ENCODE measurements at places on chromosomes 6 and 20. TPM values are rescaled to one million over a fixed set of nuclear protein-coding genes. Genes with fewer than 3 reads are reported as not detected.

DNA sequence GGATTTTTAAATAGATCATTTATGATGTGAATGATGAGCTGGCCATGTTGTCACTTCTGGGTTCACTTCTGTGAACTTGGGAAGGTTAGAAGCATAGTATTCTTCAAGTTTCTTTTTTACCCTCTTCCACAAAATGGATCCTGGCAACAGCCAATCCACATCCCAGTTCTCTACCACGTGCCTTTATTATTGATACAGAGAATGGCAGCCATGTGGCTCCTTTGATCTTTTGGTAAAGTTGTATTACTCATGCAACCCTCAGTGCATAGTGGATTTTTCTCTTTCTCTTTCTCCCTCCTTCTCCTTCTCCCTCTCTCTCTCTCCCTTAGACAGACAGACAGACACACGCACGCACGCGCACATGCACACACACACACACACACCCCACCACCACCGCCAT is 50.0 kb downstream of the SYNDIG1 start:
- H3K4me3 ChIP-seq, result no peak overlapping the region
- DNase-seq, result peak; percentile 32
- H3K36me3 ChIP-seq, result no peaks in the 10 kb centered on the region

DNA sequence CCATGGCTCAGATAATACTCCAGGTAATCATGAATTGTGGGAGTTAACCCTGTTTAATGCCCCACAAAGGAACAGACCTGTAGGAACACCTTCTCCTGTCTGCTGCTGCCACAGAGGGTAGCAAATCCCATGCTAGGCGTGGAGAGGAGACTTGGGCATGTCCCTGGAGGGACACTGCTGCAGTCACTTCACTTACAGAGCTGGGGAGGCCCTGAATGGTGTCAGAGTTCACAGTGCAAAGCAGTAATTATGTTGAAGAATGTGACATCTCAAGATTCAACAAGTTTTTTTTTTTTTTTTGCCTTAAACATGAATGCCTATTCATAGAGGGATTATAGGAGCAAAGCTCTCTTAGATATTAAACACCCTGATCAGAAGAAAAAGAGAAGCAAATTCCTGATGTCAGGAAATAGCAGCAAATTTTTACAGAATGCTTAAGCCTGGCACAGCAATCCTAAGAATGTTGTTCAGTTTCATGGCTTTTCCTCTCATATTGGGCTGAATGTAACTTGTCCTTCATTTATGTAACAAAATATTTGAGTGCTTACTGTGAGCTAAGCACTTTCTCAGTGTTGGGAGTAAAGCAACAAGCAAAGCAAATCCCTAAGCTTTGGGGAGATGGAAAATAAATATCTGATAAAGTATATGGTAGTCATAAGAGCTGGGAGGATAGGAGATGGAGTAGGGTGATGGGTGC is 45.0 kb downstream of the CARMIL1 start:
- H3K4me1 ChIP-seq, result peaks cover 15% of the 10 kb centered on the region
- no peaks in the 10 kb centered on the region for H3K27me3 ChIP-seq
- no peak overlapping the region for H3K27ac ChIP-seq
- H3K4me3 ChIP-seq, result no peak overlapping the region

Gene BPIFB1
- not detected for total RNA-seq

GRCh38 chr6:170087941-170088581 is 202.8 kb downstream of the DLL1 start:
- no peaks in the 10 kb centered on the region for H3K27me3 ChIP-seq
- no peaks in the 10 kb centered on the region for H3K36me3 ChIP-seq
- no peak overlapping the region for H3K4me3 ChIP-seq
- H3K27ac ChIP-seq, result no peak overlapping the region

Gene PRKN
- 4.9 TPM for total RNA-seq

DNA sequence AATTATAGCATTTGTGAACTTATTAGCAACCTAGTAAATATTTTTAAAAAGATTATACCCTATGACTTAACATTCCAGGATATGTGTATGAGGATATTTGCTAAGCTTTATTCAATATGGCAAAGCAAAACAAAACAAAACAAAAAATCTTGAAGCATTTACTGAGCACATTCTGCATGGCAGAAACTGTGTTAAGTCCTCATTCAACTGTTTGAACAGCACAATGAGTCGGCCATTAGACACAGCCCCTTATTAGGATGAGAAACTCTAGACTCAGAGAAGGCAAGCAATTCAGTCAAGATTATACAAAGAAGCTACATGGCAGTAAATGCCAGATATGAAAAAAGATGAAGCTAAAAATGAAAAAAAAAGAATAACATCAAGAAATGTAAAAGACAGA is 70.1 kb upstream of the IYD start:
- no peak overlapping the region for H3K4me3 ChIP-seq
- no peak for DNase-seq
- H3K27ac ChIP-seq, result no peak overlapping the region
- no peaks in the 10 kb centered on the region for H3K36me3 ChIP-seq
- H3K4me1 ChIP-seq, result no peaks in the 10 kb centered on the region
- H3K27me3 ChIP-seq, result no peaks in the 10 kb centered on the region

DNA sequence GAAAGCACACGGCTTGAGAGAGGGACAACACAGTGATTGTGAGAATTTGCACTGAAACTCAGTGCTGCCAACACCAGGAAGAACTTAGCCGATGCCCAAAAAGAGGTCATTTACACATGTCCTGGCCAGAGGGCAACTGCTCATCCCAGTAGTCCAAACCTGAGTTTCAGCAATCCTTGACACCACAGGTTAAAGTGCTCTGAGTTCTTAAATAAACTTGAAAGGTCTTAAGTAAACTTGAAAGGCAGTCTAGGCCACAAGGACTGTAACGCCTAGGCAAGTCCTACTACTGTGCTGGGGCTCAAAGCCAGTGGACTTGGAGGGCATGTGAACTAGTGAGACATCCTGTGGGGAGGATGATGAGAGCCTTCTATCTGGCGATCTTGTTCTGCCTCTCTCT is 14.1 kb downstream of the SNX14 start:
- no peak overlapping the region for H3K4me3 ChIP-seq
- H3K4me1 ChIP-seq, result peaks cover 31% of the 10 kb centered on the region
- DNase-seq, result no peak
- no peaks in the 10 kb centered on the region for H3K36me3 ChIP-seq
- H3K27ac ChIP-seq, result no peak overlapping the region

Gene FERMT1
- total RNA-seq, result 9.8 TPM

- peak; percentile 72 for DNase-seq
- no peaks in the 10 kb centered on the region for H3K27me3 ChIP-seq
- no peaks in the 10 kb centered on the region for H3K4me1 ChIP-seq
- H3K36me3 ChIP-seq, result no peaks in the 10 kb centered on the region
- H3K27ac ChIP-seq, result no peak overlapping the region
These were observed 76.9 kb downstream of the STK35 start for GRCh38 chr20:2178318-2179232.

Gene OPRM1
- total RNA-seq, result 0.98 TPM

Gene EYA4
- 18.7 TPM for total RNA-seq

DNA sequence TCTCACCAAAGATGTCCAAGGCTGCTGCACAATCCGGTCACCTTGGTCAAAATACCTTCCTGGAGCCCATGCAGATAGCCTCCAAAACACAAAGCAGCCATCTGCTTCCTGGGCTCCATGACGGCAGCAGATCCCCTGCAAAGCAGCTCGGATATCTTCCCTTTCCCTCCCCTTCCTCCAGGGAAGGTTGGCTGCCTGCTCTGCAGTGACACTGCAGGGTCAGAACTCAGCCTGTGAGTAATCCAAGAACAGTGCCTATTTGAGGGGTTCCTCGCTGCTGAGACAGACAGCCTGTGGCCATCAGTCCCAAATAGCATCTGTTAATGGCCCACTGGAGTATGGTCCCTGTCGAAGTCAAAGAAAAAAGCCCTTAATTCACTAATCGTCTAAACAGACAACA is 270.8 kb downstream of the PREX1 start:
- no peak for DNase-seq
- H3K27ac ChIP-seq, result no peak overlapping the region
- H3K36me3 ChIP-seq, result no peaks in the 10 kb centered on the region
- peaks cover 25% of the 10 kb centered on the region for H3K4me1 ChIP-seq
- H3K4me3 ChIP-seq, result no peak overlapping the region
- H3K27me3 ChIP-seq, result no peaks in the 10 kb centered on the region

- no peak for DNase-seq
- H3K27me3 ChIP-seq, result no peaks in the 10 kb centered on the region
- H3K27ac ChIP-seq, result no peak overlapping the region
- H3K36me3 ChIP-seq, result no peaks in the 10 kb centered on the region
- H3K4me3 ChIP-seq, result no peak overlapping the region
These were observed 11.4 kb upstream of the TSPYL4 start for GRCh38 chr6:116265041-116265829.

- no peak for DNase-seq
- H3K27me3 ChIP-seq, result no peaks in the 10 kb centered on the region
- H3K27ac ChIP-seq, result no peak overlapping the region
- no peaks in the 10 kb centered on the region for H3K36me3 ChIP-seq
- no peaks in the 10 kb centered on the region for H3K4me1 ChIP-seq
These were observed 18.8 kb downstream of the SYNDIG1 start for GRCh38 chr20:24488064-24488799.
